Thoracic aorta (tissue), 2 donors: ENCODE measurements at places on chromosomes 2 and 18.
A peak's percentile ranks its signal among the peaks of the same experiment; 100 is the strongest.

GRCh38 chr2:43239981-43240765 is 13.8 kb upstream of the ZFP36L2 start:
- no peak for DNase-seq
- H3K4me1 ChIP-seq: peaks cover 3% of the 10 kb centered on the region
- peak overlapping the region; percentile 55 for H3K27ac ChIP-seq

DNA sequence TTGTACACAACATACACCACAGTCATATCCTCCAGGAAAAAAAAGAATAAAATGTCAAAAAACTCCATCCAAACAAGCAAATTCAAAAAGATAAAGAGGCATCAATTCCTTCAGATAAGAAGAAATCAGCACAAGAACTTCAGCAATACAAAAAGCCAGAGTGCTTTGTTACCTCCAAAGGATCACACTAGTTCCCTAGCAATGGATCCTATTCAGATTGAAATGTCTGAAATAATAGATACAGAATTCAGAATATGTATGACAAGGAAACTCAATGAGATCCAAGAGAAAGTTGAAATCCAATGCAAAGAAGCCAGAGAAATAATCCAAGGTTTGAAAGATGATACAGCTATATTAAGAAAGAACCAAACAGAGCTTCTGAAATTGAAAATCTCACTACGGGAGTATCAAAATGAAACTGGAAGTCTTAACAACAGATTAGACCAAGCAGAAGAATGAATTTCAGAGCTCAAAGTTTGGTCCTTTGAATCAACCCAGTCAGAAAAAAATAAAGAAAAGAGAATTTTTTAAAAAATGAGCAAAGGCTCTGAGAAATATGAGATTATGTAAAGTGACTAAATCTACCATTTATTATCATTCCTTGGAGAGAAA is 80.6 kb downstream of the TRABD2A start:
- no peak for DNase-seq
- no peaks in the 10 kb centered on the region for H3K27me3 ChIP-seq
- H3K27ac ChIP-seq: no peak overlapping the region
- no peaks in the 10 kb centered on the region for H3K4me1 ChIP-seq

GRCh38 chr2:54726940-54727339 is 3.5 kb downstream of the EML6 start:
- no peak for DNase-seq
- H3K27me3 ChIP-seq: no peaks in the 10 kb centered on the region
- H3K4me1 ChIP-seq: no peaks in the 10 kb centered on the region
- no peaks in the 10 kb centered on the region for H3K36me3 ChIP-seq

GRCh38 chr2:240472078-240472790 is 36.8 kb downstream of the GPC1 start:
- no peak overlapping the region for H3K27ac ChIP-seq
- H3K36me3 ChIP-seq: no peaks in the 10 kb centered on the region
- peak; percentile 1 for DNase-seq
- H3K4me3 ChIP-seq: no peak overlapping the region
- H3K27me3 ChIP-seq: no peaks in the 10 kb centered on the region
- no peaks in the 10 kb centered on the region for H3K4me1 ChIP-seq
